Trophoblast cell (in vitro differentiated cells and primary cell): ENCODE measurements at places on chromosomes 3 and 15.

DNA sequence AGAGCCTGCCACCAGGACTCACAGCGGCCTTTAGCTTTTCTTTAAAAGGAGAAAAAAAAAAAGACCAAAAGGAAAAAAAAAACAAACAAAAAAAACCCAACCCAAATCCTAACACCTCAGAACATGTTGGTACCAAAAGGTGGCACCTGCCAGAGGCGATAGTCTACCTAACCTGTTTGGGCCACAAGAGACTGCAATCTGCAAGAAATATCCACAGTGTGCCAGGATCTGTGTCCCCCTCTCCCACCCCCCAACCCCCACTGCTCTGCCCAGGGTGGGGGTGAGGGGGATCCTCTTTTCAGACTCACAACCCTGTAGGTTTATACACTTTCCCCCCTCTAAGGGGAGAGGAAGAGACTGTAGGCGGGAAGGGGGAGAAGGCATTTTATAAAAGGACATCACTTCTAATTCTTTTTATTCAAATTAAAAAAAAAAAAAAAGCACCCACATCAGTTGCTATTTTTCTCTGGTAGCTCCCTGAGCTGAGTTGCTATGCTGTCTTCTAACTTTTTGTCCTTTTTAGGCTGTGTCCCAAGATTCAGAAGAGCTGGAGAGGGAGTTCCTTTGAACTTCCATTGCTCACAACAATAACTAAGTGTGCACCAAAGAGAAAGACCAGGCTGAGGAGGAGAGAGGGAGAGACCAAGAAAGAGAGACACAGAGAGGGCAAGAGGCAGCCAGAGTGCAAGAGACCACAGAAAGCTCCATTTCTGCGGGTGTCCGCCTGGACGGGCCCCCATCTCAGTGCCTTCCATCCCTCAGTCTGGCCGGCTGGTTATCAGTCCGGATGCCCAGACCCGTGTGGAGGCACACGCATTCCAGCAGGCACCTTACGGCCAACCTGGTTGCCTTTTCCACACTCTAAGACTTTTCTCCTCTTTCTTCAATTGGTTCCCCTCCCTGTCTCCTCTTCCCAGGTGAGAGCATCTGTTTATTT lies 48.9 kb downstream of the TLE3 start:
- no peaks in the 10 kb centered on the region for H3K4me1 ChIP-seq
- peaks cover 48% of the 10 kb centered on the region for H3K36me3 ChIP-seq
- H3K4me3 ChIP-seq: no peak overlapping the region
- H3K27me3 ChIP-seq: no peaks in the 10 kb centered on the region
- H3K27ac ChIP-seq: no peak overlapping the region
- DNase-seq: no peak

- H3K36me3 ChIP-seq: no peaks in the 10 kb centered on the region
Measured at GRCh38 chr3:27885641-27886040, 163.5 kb upstream of the EOMES start.

GRCh38 chr3:53190659-53191058 lies 29.6 kb downstream of the PRKCD start:
- DNase-seq: no peak
- H3K27ac ChIP-seq: no peak overlapping the region
- peaks cover 4% of the 10 kb centered on the region for H3K4me1 ChIP-seq
- no peak overlapping the region for H3K4me3 ChIP-seq
- H3K27me3 ChIP-seq: no peaks in the 10 kb centered on the region

- H3K27ac ChIP-seq: no peak overlapping the region
- no peaks in the 10 kb centered on the region for H3K4me1 ChIP-seq
- peaks cover 18% of the 10 kb centered on the region for H3K27me3 ChIP-seq
Measured at GRCh38 chr3:127131424-127132170, 61.3 kb upstream of the PRR23E start.

DNA sequence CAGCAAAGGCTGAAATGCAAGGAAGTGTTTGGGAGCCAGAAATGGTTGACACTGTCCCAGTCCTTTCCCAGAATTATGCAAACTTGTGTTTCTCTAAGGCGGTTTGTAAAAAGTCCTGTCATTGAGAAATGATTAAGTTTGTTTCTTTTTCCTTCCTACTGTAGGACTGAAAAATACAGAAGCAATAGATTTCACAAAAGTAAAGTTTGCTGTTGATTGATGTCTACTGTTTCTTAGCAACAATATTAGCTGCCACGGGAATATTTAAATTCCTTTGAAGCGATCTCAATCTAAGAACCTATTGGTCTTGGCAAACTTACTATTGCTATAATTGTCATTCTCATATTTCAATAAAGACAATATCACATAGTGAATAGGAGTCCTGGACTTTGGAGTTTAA lies 100.7 kb upstream of the IL12A start:
- no peak overlapping the region for H3K4me3 ChIP-seq
- H3K4me1 ChIP-seq: no peaks in the 10 kb centered on the region
- H3K36me3 ChIP-seq: peaks cover 14% of the 10 kb centered on the region
- H3K27ac ChIP-seq: no peak overlapping the region
- no peaks in the 10 kb centered on the region for H3K27me3 ChIP-seq

DNA sequence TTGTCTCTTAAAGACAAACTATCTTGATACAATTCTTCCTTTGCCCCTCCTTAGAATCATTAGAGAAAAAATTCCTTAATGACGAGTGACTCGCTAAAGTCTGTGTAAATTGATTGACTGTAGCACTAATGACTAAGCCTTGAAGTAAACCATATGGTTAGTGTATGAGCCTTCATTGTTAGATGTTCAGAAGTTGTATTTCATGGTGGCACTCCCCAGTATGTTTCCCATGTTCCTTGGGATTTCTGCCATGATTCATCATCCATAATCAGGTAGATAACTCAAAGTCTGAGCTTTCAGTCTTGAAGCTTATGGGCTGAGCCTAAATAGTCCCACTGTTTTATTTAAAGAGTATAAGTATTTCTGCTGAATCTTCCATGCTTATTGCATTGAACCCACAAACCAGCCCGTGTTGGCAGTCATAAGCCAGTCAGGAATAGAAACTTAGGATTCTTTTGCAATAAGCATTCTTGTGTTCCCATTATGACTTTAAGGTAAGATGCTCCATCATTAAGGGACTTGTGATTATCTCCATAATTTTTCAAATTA lies 371.2 kb upstream of the RARB start:
- H3K36me3 ChIP-seq: no peaks in the 10 kb centered on the region
- no peak for DNase-seq
- no peaks in the 10 kb centered on the region for H3K4me1 ChIP-seq
- no peak overlapping the region for H3K27ac ChIP-seq
- no peaks in the 10 kb centered on the region for H3K27me3 ChIP-seq

GRCh38 chr3:151391720-151392119 lies 7.2 kb upstream of the P2RY12 start:
- H3K4me3 ChIP-seq: no peak overlapping the region
- H3K4me1 ChIP-seq: no peaks in the 10 kb centered on the region
- H3K27ac ChIP-seq: no peak overlapping the region
- H3K36me3 ChIP-seq: peaks cover 14% of the 10 kb centered on the region
- DNase-seq: no peak
- H3K27me3 ChIP-seq: no peaks in the 10 kb centered on the region

GRCh38 chr3:152385761-152386160 lies 117.0 kb downstream of the MBNL1 start:
- DNase-seq: peak; percentile 53
- no peak overlapping the region for H3K27ac ChIP-seq
- H3K4me1 ChIP-seq: no peaks in the 10 kb centered on the region
- no peak overlapping the region for H3K4me3 ChIP-seq
- H3K27me3 ChIP-seq: no peaks in the 10 kb centered on the region
- no peaks in the 10 kb centered on the region for H3K36me3 ChIP-seq

GRCh38 chr3:29922992-29923746 lies 642.3 kb downstream of the RBMS3 start:
- no peak overlapping the region for H3K27ac ChIP-seq
- no peaks in the 10 kb centered on the region for H3K36me3 ChIP-seq
- no peaks in the 10 kb centered on the region for H3K4me1 ChIP-seq

GRCh38 chr15:99014803-99015697 lies 7.5 kb upstream of the PGPEP1L start:
- DNase-seq: peak; percentile 77
- H3K4me3 ChIP-seq: peak overlapping the region; percentile 64
- H3K4me1 ChIP-seq: peaks cover 9% of the 10 kb centered on the region
- peak overlapping the region; percentile 5 for H3K27ac ChIP-seq
- H3K36me3 ChIP-seq: no peaks in the 10 kb centered on the region

- H3K27me3 ChIP-seq: no peaks in the 10 kb centered on the region
- peak; percentile 40 for DNase-seq
- H3K36me3 ChIP-seq: no peaks in the 10 kb centered on the region
- H3K4me1 ChIP-seq: no peaks in the 10 kb centered on the region
Measured at GRCh38 chr15:91965501-91966193, 112.1 kb downstream of the SLCO3A1 start.

- no peak overlapping the region for H3K4me3 ChIP-seq
- no peak overlapping the region for H3K27ac ChIP-seq
- H3K27me3 ChIP-seq: no peaks in the 10 kb centered on the region
- H3K36me3 ChIP-seq: no peaks in the 10 kb centered on the region
Measured at GRCh38 chr3:13042127-13042701, 31.0 kb downstream of the IQSEC1 start.

DNA sequence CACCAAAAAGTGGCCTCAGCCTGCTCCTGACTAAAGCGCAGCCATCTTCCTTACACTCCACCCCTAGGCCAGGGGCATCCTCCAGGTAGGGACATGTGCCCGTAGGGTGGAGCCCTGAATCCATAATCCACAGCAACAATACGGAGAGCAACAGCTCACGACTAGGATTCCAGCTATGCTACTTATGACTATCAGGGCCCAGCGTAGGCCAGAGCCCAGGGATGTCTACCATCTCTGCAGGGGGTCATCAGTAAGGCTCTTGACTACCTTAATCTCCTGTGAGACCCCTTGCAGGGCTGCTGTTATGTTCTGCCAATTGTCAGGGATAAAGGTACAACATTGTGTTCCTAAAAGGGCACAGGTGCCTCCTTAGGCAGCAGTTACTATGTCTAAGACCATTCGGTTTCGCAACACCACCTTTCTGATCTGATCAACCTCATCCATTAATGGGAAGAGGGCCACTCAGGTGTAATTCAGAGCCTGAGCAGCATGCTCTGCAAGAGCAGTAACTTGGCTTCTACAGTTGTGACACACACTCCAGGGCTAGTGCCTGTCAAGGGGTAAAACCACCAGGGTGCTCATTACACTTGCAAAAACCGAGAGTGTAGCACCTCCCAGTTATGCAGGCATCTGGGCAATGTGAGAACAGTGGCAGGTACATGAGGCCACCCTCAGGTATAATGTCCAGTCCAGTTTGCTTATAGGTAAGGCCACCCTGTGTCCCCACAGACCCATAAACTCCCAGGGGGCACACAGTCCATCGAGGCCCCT lies 11.0 kb downstream of the CCRL2 start:
- H3K27me3 ChIP-seq: no peaks in the 10 kb centered on the region
- H3K4me3 ChIP-seq: no peak overlapping the region
- no peak for DNase-seq
- H3K4me1 ChIP-seq: no peaks in the 10 kb centered on the region

DNA sequence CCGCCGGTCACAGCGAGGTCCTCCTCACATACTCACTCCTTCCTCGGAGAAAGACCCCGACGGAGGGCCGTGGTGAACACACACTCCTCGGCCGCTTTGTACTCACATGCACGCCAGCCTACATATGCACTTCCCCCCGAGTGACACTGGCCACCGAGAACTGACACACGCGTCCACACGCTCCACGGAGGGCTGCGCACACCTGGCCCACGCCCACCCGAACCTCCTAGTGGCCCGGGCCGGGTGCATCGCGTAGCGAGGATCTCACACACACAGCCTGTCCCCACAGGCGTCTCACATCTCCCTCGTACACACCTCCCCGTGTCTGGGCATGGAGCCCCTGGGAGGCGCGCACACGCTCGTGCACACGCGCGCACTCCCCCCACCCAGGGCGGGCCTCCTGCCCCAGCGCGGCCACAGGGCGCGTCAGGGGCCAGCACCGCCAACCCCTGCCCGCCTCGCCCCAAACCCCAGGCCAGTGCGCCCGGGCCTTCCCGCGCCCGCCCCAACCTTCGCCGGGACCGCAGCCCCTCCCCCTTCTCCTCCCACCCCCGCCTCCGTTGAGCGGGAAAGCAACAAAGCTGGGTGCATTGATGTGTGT lies 411 bp upstream of the C3orf70 start:
- peaks cover 20% of the 10 kb centered on the region for H3K27me3 ChIP-seq
- peak overlapping the region; percentile 74 for H3K4me3 ChIP-seq
- H3K4me1 ChIP-seq: peaks cover 8% of the 10 kb centered on the region
- no peaks in the 10 kb centered on the region for H3K36me3 ChIP-seq
- no peak for DNase-seq
- no peak overlapping the region for H3K27ac ChIP-seq

DNA sequence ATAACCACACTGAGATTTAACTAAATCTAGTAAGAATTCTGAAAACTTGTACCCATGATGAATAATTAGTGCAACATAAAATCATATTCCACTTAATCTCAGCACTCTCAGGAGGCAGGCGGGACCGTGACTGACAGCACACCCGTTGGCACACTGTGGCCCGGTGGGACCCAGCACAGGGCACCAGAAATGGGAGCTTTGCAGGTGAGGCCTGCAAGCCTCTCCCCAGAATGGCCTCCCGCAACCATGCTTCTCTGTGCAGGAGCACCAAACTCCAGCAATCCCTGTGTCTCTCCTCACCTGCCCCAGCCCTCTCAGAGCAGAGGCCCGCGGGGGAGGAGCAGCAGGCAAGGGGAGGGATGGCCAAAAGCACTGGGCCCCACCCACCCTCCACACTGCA lies 31.5 kb upstream of the OCA2 start:
- H3K27me3 ChIP-seq: no peaks in the 10 kb centered on the region
- peaks cover 41% of the 10 kb centered on the region for H3K36me3 ChIP-seq
- H3K4me1 ChIP-seq: no peaks in the 10 kb centered on the region
- H3K27ac ChIP-seq: no peak overlapping the region
- no peak for DNase-seq
- H3K4me3 ChIP-seq: no peak overlapping the region

DNA sequence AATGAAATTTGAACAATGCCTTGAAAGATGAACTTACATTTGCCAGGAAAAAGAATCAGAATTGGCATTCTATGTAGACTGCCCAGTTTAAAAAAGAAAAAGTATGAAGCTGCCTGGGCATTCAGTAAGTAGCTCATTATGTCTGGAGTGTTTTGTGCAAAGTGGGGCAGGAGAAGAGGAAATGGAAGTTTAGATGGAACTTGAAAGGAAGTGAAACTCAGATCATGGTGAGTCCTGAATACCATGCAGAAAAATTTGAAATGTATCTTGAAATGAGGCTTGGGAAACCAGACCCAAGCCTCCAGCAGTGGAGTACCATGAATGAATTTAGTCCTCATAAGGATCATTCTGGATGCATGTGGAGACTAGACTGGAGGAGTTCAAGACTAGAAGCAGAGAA lies 4.8 kb upstream of the MORC1 start:
- no peak for DNase-seq
- no peaks in the 10 kb centered on the region for H3K27me3 ChIP-seq
- H3K36me3 ChIP-seq: no peaks in the 10 kb centered on the region
- no peak overlapping the region for H3K4me3 ChIP-seq
- no peaks in the 10 kb centered on the region for H3K4me1 ChIP-seq
